MG63 (cell line): ENCODE measurements at places on chromosomes 1 and 21. TPM values are rescaled to one million over a fixed set of nuclear protein-coding genes. Genes with fewer than 3 reads are reported as not detected.

OR6K3 gene
- total RNA-seq = not detected in 2 replicates

- DNase-seq = no peak
Observed at GRCh38 chr1:167881786-167882185, 32.1 kb downstream of the ADCY10 start.

- no peak for DNase-seq
Observed at GRCh38 chr1:74395571-74395970, 116.8 kb downstream of the LRRC53 start.

PPIAL4G gene
- not detected in 2 replicates for total RNA-seq

DNA sequence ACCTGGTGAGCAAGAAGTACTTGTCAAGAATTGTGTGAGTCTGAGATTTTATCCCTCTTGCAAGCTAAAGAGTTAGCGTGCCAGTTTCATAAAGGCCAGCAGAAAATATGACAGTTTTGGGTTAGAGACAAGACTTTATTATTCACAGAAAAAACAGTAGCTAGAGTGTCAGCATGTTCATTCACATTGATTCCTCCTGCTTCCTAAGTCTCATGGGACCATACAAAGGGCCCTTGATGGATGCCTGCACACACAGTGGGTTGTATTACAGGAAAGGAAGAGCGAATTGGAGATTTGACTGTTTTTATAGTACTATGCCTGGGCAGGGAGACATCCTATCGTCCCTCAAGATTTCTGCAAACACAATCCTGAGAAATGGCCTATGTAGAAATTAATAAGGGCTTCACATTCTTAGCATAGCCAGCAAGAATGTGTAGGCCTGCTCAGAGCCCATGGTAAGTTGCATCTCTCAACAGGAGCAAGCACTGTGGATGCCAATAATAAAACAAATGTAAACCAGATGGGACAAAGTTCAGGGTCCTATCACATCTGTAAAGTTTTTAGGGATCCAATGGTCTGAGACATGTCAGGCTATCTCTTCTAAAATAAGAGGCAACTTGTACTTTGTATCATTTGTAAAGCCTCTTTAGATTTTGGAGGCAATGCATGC lies 4.0 kb upstream of the ASPM start:
- DNase-seq = no peak
